ENCODE measurements at places on chromosomes 11 and 22.

GRCh38 chr11:8928981-8929615 lies 3.6 kb downstream of the C11orf16 start:
- peak; percentile 41 for DNase-seq

DNA sequence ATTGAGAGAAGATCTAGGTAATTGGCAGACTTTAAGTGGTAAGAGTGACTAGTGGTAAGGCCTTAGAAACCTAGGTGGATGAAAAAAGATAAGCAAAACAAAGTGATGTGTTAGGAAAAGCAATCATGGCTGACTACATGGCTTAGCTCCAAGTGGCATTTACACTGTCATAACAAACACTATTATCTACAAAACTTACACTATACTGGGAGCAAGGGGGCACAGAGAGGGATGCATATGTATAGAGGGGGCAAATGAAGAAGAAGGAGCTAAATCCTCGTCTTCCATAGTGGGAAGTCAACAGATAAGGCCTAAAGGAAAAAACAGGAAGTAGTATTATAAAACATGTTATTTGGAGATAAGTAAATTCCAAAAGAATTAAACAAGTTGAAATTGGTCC lies 32.5 kb downstream of the ADORA2A start:
- DNase-seq = no peak

GRCh38 chr11:65404210-65404609 lies 17.8 kb downstream of the FRMD8 start:
- DNase-seq = no peak

DNA sequence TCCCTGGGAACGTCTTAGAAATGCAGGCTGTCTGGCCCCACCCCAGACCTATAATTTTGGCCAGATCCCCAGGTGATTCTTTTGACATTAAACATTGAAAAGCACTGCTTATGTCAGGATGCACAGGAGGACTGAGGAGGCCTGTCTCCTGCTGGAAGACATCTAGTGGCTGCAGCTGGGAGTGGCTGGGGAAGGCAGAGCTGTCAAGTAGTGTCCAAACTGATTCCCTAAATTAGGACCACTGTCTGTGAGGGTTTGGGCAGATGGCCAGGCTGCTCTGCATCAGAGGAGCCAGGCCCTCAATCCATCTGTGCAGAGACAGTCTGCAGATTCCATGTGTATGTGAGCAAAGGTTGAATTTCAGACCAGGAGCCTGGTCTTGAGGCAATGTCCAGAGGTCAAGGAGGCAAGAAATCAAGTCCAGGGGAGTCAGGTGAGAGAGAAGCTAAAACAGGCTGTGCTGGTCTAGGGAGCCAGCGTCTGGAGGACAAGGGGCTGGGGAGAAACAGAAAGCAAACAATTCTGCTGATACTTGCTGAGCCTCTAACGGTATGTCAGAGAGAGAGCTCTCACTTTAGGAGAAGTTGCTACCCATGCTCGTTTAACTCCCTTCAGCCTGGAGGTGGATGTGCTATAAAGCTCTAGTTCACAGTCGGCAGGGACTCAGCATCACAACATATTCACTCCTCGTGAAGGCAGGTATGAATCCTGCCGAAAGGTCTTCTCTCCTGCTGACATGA lies 15.3 kb upstream of the SYTL2 start:
- DNase-seq = peak; percentile 32

DNA sequence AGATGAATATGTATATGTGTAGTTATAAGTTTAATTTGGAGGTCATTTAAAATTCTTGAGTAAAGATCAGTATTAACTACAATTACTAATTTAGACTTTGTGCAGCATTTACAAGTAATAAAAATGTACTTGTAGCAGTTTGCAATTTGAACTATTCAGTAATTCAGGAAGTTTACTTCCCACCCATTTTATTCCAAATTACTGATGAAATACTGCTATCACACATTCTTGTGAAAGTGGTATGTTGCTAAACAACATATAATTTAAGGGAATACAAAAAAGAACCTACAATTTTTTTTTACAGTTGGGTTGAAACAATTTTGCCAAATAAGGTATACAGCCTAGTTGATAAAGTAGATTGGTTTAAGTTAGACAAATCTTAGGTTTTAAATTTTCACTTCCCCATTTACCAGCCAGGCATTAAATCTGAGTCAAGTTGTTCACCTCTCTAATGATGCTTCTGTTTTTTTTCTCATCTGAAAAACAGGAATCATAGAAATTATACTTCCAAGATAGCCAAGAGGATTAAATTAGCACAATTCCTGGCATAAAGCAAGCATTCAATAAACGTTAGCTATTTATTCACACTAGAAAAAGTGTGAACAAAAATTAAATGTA lies 45.3 kb downstream of the ZBTB44 start:
- DNase-seq = no peak

DNA sequence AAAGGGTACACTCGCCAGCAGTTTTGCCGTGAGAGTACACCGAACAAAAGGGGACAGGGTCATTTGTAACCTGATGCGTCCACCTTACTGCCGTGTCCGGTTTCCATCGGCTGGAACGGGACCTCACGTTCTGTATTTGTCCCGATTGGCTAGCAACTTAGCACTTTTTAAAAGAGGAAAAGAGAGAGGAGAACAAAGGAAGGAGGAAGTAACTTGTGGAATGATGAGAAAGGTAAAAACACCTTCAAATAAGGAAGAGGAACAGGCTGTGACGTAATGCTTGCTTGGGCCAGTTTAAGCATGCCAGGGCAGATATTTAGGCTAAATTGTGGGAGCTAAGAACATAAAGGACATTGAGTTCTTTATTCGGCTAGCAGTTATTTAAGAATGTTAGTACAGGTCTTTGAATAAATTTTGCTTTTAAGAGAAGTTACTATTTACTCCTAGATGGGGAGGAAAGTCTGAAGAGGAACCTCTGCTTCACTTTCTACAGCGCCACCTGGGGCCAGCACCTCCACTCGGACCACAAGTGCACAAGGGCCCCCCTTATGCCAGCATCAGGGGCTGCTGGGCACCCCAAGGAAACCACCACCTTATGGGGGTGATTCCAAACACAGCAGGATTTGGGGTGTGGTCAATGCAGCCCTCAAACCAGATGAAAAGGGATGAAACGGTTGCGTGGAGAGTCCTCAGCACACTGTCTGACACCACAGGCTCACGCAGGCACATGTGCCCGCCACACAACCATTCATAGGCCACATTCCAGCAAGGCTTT lies 5.8 kb downstream of the ARSA start:
- no peak for DNase-seq

DNA sequence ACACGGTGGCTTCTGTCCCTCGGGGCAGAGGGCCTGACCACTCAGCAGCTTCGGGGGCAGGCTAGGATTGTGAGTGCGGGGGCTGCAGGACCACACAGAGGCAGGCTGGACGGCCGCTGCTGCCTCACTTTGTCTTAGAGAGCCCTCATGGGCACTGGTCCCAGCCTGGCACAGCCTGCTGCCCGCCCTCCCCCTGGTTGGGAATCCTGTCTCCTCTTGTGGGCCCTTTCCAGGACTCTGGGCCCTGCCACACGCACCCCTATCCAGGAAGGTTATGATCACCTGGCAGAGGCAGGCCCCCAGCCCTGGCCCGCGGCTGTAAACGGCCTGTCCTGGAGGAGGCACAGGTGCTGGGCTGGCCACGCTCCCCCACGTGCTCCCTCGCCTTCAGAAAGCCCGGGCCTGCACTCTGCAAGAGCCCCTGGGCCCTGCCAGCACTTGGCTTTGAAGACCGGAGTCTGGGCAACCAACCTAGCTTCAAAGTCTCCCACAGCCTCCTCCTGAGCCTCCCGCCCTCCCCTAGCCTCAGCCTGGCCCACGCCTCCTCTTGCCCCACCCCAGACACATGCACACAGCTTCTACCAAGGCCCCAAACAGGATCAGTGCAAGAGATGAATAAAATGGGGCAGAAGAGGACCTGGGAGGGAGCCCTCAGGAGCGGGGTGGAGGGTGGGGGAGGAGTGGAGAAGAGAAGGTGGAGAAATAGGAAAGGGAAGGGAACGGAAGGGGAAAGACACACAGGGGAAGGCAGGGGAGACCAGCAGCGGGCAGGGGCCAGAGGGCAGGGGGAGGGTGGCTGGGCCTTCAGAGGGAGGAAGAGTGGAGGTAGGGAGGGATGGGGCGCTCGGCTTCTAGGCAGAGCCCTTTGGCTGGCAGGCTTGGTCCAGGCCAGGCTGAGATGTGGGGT lies 31.0 kb downstream of the SYT7 start:
- no peak for DNase-seq

- no peak for DNase-seq
Observed at GRCh38 chr11:73498343-73498742, 99.6 kb downstream of the FAM168A start.

DNA sequence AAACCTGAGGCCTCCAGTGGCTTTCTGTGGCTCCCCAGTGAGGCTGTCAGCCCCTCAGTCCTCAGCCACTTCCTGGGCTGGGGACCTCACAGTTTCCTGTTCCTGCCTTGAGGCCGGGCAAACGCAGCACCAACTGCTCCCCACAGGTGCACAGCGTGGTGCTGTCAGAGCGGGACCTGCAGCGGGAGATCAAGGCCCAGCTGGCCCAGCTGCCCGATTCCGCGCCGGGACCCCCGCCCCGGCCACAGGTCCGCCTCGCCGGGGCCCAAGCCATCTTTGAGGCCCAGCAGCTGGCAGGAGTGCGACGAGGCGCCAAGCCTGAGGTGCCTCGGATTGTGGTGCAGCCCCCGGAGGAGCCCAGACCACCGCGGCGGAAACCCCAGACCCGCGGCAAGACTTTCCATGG lies 5.4 kb downstream of the TBC1D10C start:
- no peak for DNase-seq

DNA sequence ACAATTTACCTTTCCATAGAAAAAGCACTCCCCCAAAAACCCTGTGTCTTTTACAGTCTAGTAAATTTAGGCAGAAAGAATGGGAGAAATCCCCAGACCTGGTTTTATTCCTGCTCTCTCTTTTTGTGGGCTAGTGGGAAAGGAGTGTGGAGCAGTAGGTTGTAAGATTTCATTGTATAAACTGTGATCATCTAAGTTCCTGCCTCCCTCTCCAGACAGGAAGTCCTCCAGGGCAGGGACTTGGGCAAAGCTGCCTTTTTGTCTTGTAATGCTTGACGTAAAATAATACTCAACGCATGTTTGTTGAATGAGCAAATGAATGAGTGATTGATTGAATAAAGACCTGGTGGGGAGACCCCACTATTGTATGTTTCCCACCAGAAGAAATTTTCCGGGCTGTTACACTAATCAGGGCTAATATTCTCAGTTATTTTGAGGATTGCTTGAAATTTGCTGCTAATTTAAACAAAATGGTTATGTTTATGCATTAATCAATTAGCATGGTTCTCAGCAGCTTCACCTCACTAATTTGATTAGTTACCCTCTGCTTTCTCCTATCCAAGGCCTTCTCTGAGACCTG lies 36.3 kb downstream of the CSNK2A3 start:
- no peak for DNase-seq

- no peak for DNase-seq
Observed at GRCh38 chr11:117673602-117674001, 123.4 kb downstream of the DSCAML1 start.

DNA sequence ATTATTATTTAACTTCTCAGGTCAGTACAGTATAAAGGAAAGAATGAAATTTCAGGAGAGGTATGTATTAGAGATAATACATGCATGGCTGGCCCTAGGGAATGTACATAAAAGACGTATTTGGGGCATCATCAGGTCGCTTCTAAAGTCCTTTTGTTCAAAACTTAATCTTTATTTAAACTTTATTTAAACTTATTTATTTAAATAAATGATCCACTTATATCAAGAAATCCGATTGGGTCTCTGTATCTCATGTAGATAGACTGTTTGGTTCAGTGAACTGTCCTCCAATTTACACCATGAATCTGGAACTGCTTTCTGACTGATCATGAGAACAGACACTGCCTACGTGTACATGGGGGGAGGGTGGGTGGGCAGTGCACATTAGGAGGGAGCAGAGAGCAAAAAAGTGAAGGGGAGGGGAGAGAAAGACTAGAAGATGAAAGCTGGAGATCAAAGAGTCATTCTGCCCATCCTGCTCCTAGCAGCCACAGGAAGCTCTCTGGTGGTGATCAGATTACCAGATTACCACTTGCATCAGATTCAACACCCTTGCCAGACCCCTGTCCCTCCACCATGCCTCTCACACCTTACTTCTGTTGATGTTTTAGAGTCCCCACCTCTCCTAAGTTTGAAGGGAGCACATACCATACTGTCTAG lies 92.1 kb upstream of the MTMR2 start:
- no peak for DNase-seq

DNA sequence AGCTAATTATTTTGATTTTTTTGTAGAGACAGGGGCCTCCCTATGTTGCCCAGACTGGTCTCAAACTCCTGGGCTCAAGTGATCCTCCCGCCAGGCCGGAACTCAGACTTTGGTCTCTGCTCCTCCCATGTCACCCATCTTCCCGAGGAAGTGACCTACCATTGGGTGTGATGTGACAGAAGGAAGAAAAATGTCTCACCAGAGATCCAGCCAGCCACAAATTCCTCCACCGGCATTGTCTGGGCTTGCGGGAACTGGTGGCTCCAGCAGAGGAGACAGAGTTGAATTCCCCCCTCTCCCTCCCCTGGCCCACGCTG lies 772 bp downstream of the SLC25A45 start:
- DNase-seq = no peak

- DNase-seq = no peak
Observed at GRCh38 chr11:115778928-115779650, 274.9 kb upstream of the CADM1 start.

- DNase-seq = no peak
Observed at GRCh38 chr11:86222081-86222480, 22.5 kb upstream of the EED start.

- no peak for DNase-seq
Observed at GRCh38 chr11:90284171-90284570, 61.3 kb upstream of the CHORDC1 start.

GRCh38 chr11:115166820-115167219 lies 337.4 kb downstream of the CADM1 start:
- DNase-seq = no peak

- peak; percentile 75 for DNase-seq
Observed at GRCh38 chr11:123973816-123974215, 3.8 kb downstream of the OR10S1 start.

DNA sequence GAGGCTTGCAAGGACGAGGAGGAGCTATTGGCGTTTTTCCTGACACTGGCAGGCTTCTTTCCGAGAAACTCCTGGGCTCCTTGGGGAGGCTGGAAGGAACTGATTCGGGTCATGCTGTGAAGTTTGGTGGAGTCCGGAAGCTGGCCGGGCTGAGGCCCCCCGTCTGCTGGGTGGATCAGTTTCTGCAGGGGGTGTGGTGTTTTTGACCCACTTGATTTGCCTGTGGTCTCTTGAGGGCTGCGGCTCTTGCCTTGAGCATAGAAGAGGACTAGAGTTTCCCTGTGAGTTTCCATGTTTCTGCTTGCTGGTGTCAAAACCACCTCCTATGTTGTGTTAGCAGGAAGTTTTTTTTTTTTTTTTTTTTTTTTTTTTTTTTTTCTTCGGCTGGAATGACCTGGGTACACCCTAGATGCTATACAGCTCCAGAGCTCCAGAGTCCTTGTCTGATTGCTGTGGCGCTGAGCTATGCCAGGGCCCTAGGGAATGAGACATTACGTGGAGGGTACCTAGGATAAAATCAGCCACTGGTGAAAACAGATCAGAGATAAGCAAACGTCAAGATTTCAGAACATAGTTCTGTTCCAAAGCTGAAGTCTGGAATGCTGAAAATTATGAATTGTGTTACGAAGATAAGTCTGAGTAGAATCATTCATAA lies 728 bp downstream of the TBC1D22A start:
- no peak for DNase-seq

Data from amniotic epithelial cell (primary cell).